NCI-H1417 treated with DMSO at 0.1 percent for 48 hours (cell line): ENCODE measurements at places on chromosomes 5 and 9.

GRCh38 chr9:92055624-92056023, 59.6 kb downstream of the SPTLC1 start:
- no peak for DNase-seq

GRCh38 chr5:150670275-150670947, 9.4 kb downstream of the MYOZ3 start:
- no peak for DNase-seq

DNA sequence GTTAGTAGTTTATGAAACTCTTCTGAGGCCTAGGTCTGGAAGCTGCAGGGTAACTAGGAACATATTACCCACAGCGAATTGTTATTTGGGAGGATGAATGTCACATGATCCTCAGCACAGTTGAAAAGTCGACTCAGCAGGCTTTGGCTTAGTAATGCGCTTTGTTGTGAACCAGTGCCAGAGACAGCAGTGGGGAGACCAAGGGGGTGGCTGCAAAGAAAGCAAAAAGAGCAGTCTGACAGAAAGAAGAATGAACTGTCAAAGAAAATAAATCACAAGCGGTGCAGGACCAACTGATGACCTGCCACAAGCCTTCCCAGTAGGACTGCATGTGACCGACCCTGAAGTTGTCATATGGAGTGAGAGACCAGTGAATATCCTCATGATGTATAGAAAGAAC, 170.0 kb downstream of the CCDC171 start:
- no peak for DNase-seq

DNA sequence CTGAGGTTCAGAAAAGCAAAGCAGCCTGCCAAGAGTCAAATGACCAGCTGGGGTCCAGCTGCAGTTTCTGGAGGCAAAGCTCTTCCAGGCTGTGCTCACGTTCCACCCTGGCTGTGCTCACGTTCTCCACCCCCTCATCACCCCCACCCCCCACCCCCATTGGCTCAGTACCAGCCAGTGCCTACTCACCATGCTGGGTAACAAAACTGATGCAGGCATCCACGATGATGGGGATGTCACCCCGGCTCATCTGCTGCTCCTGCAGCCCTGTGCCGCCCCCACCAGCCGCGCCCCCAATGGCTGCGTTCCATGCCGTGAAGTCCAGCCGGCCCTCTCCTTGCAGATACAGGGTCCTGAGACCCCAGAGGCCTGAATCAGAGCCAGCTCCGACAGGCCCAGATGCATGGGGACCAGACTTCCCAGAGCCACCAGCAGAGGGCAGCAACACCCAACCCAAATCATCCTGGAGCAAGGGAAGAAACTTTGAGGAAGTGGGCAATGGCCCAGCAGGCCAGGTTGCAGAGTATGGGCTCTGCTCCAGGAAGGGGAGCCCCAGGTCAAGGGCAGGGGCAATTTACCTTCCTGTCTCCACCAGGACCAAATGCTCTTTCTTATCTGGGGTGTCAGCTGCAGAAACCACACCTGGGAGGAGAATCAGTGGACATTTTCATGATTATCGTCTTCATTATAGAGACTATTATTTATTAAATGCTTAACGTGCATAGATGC, 13.7 kb upstream of the FCHSD1 start:
- no peak for DNase-seq

- no peak for DNase-seq
Measured at GRCh38 chr9:130352586-130353285, 87.2 kb downstream of the HMCN2 start.

GRCh38 chr5:110043025-110043424, 353.3 kb downstream of the MAN2A1 start:
- no peak for DNase-seq

GRCh38 chr5:2330325-2331130, 420.9 kb downstream of the IRX2 start:
- no peak for DNase-seq
